ENCODE measurements at places on chromosomes 7 and 10.

GRCh38 chr7:158477866-158478265, 109.8 kb downstream of the PTPRN2 start:
- DNase-seq = no peak

DNA sequence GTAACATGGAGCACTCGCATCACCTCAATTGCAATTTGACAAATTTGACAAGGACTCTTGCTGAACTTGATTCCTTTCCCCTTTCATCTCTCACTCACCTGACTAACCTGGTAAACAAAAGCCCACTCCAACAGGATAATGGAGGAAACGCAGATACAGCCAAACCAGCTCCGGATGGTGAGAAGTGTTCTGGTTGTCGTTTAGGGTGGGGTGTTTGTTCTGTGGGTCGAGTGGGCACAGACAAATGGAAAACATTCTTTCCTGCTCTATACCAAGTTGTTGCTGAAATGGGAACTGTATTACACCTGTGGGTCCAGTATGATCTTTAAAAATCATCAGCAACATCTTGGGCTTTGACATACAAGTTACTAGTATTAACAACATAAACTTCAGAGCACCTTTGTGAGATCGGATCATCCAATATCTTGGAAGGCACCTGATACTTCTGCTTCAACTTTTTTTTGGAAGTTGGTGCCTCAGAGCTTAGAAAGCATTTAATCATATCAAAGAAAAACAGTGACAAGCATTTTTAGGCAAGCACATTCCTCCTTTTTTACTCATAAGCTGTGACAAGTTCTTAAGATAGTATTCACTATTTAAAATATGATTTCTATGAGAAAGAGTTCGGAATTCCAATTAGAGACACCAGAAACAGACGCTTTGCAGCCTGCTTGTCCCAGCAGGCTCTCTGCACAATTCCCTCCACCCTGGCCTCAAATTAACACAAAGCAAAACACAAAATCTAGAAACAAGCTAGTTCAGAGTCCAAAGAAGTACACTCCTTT, 58.1 kb downstream of the CCDC186 start:
- DNase-seq = no peak

DNA sequence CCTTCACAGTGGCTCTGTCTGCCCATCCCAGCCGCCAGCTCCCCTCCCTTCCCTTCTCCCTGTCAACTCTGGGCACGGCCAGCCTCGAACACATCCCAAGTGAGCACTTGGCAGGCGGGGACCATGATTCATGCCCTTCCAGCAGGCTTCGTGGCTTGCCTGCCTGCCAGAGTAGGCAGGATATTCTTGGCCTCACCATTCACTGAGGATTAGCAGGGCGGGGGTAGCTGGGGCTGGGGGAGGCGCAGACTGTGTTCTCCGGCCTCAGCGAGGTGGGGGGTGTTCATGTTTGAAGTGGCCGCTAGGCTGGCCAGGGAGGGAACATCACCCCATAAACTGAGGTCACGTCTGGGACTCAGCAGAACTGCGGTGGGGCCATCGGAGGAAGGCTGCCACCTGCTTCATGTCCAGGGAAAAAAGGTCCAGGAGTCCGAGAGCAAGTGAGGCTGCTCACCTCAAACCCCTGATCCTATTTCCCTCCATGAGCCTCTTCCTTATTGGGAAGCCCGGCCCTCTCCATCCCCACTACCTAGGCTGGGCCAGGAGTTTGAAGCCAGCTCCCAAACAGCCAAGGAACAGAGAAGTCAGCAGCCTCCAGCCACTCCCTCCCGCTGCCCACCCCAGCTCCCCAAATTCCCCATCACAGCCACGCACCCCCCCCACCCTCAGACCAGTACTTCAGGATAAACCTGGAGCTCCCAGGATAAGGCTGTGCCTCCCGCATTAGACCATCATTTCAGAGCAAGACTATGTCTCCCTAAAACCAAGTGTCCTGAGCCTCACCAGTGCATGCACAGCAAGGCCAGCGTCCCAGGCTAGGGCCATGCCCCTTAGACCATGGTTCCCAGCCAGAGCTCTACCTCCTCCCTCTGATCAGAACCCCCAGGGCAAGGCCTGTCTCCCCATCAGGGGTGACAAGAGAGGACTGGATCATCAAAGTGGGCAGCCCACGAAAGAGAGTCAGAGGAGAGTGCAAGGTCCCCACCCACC, 42.8 kb upstream of the RABGEF1 start:
- DNase-seq = peak; percentile 72

GRCh38 chr10:260819-261429, 125.7 kb downstream of the ZMYND11 start:
- DNase-seq = no peak

GRCh38 chr7:51031216-51031615, 248.5 kb upstream of the GRB10 start:
- DNase-seq = no peak

GRCh38 chr7:140564643-140565042, 76.0 kb downstream of the DENND2A start:
- DNase-seq = peak; percentile 58

GRCh38 chr10:36578306-36578705, 547.1 kb upstream of the ANKRD30A start:
- DNase-seq = peak; percentile 92

DNA sequence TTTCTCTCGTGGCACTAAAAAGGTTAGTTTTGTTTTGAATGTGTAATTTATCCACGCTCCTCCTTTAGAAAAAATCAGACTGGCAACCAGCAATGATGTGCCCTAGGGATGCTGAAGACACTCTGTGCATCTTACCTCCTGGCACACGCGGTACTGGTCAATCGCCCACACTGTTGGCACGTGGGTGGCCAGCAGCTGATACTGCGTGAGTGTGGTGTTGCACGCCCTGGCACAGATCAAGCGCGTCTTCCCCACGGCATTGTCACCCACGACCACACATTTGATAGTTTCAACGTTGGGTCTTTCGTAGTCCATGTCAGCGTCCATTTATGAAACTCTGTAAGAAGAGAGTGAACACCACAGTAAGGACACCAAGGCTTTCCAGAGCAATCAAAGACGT, 32.8 kb downstream of the RHOBTB1 start:
- DNase-seq = no peak
